ENCODE measurements at places on chromosomes 5 and 9.
A peak's percentile ranks its signal among the peaks of the same experiment; 100 is the strongest.

DNA sequence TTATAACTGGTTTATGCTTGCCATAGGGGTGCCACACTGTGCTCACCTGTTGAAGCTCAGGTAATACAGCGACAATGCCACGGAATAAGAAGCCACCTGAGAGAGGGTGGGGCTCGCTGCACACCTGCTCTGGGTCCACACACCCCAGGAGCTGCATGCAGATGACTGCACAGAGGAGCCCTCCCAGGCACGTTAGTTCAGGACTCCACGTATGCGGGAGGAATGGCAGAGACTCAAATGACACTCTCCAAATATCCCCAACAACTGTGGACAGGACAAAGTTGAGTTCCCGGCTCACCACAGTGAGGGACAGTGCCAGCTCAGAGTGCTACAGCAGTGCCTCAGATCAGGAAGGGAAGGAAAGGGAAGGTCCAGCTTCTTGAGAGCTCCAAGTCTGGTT is 5.8 kb upstream of the FCN1 start:
- DNase-seq, result no peak

- no peak for DNase-seq
These were observed 51.4 kb downstream of the PPIC start for GRCh38 chr5:122985006-122985700.

- DNase-seq, result peak; percentile 17
These were observed 299.4 kb downstream of the COX7C start for GRCh38 chr5:86917117-86917579.

DNA sequence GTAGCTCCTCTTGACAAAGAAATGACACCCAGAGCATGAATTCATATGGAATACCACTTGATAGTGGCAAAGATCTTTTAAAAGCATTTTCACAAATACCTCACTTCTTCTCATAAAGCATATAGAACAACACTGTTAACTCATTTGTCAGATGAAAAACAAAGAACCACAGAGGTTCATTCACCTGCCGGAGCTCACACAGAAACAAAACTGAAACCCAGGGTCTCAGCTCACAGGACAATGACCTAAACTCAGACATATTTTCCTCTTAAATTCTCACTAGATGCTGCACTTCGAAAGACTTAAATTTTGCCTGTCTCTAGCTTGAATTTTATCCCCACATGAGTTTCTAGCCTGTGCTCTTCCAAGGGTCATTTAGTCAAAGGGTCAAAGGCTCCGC is 339.0 kb downstream of the KCNN2 start:
- DNase-seq, result no peak

DNA sequence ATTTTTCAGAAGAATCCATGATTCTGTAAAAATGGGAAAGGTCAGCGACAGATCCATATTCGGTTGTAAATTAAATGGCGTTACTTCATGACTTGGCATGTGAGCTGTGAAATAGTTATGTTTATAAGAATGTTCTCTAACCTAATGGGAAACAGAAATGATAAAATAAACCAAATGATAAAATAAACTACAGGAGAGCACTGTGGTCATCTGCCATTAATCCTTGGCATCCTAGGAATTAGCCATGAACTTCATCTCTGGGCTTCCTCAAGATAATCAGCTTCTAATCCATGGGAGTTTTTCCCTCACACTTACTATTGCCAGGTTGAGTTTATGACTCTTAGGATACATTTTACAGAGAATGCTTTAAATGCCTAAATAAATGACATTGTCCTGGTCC is 94.6 kb upstream of the SLC30A5 start:
- no peak for DNase-seq

GRCh38 chr5:177071666-177072385 is 14.9 kb upstream of the FGFR4 start:
- DNase-seq, result peak; percentile 74

Data from CD4-positive, alpha-beta T cell treated with Interleukin-12 subunit alpha and Interleukin-12 subunit beta, for 1 hour (primary cell).